Stimulated activated naive B cell treated with anti-CD40 and anti-IgM and Interleukin-4, amounts not matched to agents 10 μg/mL and 1 μg/mL and 100 μg/mL, for 72 hours (primary cell): ENCODE measurements at places on chromosomes 16 and 17.

DNA sequence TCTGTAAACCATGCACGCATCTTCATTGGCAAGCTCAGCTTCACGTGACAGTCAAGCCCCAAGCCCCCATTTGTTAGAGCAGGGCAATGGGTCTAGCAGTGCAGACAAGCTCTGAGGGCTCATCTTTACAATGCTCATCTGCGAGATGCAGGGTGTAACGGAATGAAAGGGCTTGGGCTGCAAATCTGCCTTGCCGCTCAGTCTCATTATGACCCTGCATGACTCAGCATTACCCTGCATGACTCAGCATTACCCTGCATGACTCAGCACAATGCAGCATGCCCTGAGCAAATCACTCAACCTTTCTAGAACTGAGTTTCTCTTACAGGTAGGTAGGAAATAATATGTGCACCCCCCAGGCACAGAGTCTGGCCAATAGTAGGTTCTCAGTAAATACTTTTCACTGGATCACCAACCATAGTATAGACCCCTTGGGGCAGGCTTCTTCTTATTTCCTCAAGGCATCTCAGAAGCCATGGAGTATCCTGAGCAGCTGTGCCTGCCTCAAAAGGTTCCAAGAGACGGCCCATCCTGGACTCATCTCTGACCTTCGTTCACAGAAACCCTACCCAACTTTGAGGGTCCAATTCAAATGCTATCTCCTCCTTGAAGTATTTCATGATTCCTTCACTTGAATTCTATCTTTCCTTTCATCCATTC, 391.3 kb upstream of the CDH5 start:
- no peak for DNase-seq
- no peaks in the 10 kb centered on the region for H3K4me1 ChIP-seq
- H3K27ac ChIP-seq = no peak overlapping the region

- H3K36me3 ChIP-seq = no peaks in the 10 kb centered on the region
- H3K4me3 ChIP-seq = no peak overlapping the region
- peaks cover 15% of the 10 kb centered on the region for H3K4me1 ChIP-seq
- DNase-seq = no peak
- peaks cover 12% of the 10 kb centered on the region for H3K27me3 ChIP-seq
- H3K27ac ChIP-seq = no peak overlapping the region
Observed at GRCh38 chr16:56320811-56321558, 104.4 kb downstream of the AMFR start.

DNA sequence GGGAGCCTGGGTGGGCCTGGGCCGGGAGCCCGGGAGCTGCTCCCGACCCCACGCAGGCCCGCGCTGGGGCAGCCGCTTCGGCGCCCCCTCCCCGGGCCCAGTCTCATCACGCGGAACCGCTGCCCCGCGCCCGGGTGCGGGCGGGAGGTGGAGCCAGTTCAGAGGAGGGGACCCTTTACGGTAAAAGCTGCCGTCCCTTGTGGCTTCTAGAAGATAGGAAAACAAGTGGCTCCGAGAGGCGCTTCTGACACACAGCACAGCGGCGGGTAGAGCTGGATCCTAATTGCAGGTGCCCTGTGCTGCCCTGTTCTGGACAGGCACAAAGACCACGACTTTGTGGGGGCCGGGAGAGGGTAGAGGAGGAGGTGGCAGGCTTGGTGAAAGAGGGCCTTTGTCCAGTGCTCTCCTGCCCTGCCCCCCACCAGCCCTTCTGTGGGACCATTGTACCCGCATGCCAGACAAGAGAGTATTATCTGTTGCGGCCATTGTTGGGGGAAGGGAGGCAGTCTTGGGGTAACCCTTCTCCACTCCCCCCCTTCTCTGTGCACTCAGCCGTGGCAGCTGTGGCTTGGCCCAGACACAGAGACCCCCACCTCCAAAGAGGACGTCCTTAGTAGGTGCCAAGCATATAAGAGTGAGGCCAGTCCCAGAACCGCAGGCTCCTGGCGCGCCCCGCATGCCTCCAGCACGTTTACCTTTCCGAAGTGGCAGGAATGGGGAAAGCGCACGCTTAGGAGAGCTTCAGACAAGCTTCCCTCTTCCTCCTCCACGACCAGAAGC, 736 bp downstream of the CNP start:
- DNase-seq = peak; percentile 11
- H3K4me3 ChIP-seq = peak overlapping the region; percentile 77
- H3K36me3 ChIP-seq = peaks cover 14% of the 10 kb centered on the region

GRCh38 chr17:47902039-47902744, 6.2 kb downstream of the SP2 start:
- H3K4me1 ChIP-seq = peaks cover 33% of the 10 kb centered on the region
- H3K36me3 ChIP-seq = peaks cover 18% of the 10 kb centered on the region
- H3K27ac ChIP-seq = no peak overlapping the region
- H3K4me3 ChIP-seq = no peak overlapping the region

GRCh38 chr17:7238420-7239090, 702 bp downstream of the PHF23 start:
- H3K36me3 ChIP-seq = peaks cover 51% of the 10 kb centered on the region
- H3K4me3 ChIP-seq = peak overlapping the region; percentile 95
- no peak for DNase-seq
